GM10248 (cell line): ENCODE measurements at places on chromosomes 5 and 9.

DNA sequence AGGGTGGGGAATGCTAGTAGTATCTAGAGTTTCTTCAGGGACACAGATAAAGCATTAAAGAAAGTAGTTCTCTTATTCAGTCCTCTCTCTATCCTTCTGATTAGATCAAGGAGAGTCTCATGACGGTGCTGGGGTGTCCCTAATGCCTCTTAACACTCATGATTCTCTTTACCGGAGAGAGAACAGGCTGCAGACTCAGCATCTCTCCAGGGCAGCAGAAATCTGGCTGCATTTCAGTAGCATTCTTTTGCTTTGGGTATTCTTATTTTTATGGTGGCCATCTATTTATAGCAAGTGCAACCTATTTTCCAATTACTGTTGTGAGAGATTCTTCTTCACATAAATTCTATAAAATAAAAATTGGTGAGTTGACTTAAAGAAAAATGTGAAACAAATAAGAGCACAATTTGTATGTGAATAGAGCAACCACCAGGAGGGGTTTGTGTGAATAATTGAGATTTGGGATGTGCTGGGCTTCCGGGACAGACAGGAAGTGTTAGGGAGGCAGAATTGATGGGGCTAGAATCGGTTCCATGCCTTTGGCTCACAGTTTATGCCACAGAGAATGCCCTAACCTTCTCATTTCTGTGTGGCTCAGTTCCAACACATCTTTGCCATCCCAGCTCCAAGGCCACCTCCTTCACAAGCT lies 23.8 kb upstream of the BOD1 start:
- DNase-seq, result no peak

GRCh38 chr5:123285122-123286023 lies 137.8 kb downstream of the CEP120 start:
- DNase-seq, result no peak

GRCh38 chr5:691817-692528 lies 1.2 kb downstream of the TPPP start:
- DNase-seq, result no peak

DNA sequence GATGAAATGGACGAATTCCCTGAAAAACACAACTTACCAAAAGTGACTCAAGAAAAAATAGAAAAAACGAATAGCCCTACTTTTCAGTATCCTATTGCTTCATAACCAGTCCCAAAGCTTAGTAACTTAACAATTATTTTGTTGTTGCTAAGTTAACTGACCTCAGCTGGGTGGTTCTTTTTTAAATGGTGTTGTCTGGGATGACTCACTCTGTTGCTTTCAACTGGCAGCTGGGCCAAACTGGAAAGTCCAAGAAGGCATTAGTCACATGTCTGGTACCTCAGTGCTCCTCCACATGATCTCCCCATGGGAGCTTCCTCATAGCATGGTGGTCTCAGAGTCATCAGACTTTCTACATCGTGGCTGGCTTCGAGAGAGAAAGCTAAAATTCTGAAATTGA lies 47.8 kb upstream of the ADAMTS2 start:
- no peak for DNase-seq

- DNase-seq, result no peak
Observed at GRCh38 chr5:6733411-6734242, 20.4 kb downstream of the TENT4A start.
